ENCODE measurements at places on chromosomes 4 and X.

- DNase-seq: no peak
Measured at GRCh38 chrX:39972340-39972739, 125.4 kb downstream of the BCOR start.

GRCh38 chr4:156477636-156478035, 494.0 kb downstream of the PDGFC start:
- no peak for DNase-seq

DNA sequence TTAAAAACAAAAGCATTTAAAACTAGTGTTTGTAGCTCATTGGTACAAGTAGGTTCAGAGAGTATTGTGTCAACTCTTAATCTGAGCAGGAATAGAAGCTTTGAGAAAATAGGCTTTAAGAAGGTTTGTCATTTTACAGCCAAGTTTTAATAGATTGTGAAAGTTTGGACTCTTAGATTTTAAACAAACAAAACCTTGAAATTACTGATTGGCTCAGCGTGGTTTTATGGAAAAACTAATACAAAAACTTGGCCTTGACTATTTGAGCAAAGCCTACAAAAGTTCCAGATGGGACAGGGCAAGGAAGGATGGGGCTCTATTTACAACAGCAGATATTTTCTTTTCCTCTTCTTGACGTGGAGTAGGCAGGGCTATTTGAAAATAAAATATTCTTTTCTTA, 16.5 kb downstream of the ZFX start:
- no peak for DNase-seq

- DNase-seq: no peak
Measured at GRCh38 chrX:97639526-97639925, 755.8 kb downstream of the RPA4 start.

DNA sequence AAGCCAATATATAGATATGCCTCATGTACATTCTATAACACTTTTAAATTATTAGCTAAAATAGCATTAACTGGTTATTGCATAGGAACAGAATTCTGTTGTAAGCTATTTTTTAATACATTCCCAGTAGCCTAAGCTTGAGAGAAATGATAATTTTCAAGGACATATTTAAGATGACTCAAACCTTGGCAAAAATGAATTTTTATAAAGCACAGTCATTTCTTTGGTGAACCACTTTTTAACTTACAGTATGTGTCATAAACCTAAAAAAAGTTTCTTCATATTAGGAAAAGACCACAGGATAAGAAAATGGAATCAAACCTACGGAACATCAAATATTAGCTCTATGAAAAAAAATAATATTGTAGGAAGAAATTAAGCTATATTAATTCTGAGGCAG, 986.3 kb downstream of the STIM2 start:
- no peak for DNase-seq

DNA sequence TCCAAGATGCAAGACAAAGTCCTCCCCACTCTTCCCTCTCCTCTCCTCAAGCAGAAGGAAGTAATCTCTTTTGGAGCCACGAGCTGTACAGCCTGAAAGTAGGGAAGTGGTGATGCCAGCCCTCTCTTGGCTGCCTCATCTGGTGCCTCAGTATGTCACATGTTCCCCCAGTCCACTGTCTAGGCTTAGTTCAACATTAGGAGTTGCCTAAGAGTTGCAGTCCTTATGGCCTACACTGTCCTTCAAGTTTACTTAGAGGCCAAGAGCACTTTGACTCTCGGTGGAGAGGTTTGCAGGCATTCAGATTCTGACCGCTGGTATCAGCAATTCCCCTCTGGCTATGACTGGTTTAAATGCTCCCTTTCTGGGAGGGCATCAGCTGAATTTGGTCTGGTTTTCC, 735.6 kb downstream of the GLUD2 start:
- DNase-seq: no peak

GRCh38 chr4:72712997-72713396, 144.0 kb upstream of the ADAMTS3 start:
- no peak for DNase-seq

GRCh38 chr4:169062897-169063244, 52.8 kb upstream of the CBR4 start:
- DNase-seq: no peak

GRCh38 chr4:61308033-61308432, 107.9 kb downstream of the ADGRL3 start:
- DNase-seq: no peak

DNA sequence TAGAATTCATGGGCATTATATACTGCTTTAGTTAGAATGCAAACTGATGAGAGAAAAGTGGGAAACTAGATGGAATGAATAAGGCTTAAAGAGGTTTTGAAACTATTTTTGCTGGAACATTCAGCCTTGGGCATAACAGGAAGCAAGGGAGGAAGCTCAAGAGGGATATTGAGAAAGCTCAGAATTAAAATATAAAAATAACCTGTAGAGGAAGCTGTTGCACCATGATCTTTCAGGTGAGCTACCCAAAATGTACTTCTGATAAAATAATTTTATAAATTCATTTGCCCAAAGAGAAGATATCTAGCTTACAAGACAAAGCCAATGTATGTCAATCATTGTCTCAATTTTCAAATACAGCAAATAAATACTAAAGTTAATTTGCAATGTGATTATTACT, 11.3 kb downstream of the GC start:
- no peak for DNase-seq

- DNase-seq: no peak
Measured at GRCh38 chr4:17134565-17134964, 236.1 kb upstream of the LDB2 start.

All from stimulated activated CD8-positive, alpha-beta memory T cell treated with anti-CD3 and anti-CD28 coated beads, Interleukin-2, amount 100 ng/mL, for 1 hour (primary cell).